ENCODE measurements at places on chromosomes 7 and 10.

GRCh38 chr10:92405419-92405924, 114.5 kb downstream of the MARCHF5 start:
- no peak for DNase-seq

- DNase-seq = no peak
Observed at GRCh38 chr7:67913604-67914003, 917.0 kb downstream of the TYW1 start.

DNA sequence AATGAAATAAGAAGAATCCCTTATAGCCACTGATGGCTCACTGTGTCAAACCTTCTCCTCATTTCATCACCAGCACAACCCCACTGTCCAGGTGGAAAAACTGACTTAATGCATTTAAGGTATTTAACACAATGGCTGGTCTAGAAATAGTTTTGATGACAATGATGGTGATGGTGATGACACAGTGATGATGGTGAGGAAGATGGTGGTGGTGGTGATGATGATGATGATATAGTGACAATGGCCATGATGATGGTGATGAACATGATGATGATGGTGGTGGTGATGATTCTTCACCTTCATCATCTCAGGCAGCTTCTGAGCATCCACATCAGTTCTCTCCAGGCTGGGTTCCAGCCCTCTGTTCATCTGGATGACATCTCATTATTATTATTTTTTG, 186.6 kb downstream of the TCERG1L start:
- no peak for DNase-seq

GRCh38 chr7:7682861-7683260, 35.5 kb downstream of the RPA3 start:
- no peak for DNase-seq

- DNase-seq = peak; percentile 17
Observed at GRCh38 chr7:153193144-153193595, 433.6 kb downstream of the ACTR3B start.

DNA sequence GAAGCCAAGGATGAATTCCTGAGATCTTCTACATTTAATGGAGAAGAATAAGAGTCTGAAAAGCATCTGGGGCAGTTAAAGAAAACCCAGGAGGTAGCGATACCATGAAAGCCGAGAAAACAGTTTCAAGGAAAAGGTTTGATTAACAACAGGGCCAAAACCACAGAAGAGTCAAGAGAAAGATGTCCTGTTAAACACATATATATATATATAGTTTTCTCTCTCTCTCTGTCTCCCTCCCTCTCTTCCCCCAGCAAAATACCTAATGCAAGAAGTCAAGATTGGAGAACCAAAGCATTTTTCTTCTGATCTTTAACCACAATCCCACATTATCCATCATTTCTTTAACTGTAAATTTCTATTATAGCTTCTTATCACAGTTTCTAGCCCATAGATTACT, 261.4 kb downstream of the SNX13 start:
- DNase-seq = no peak

DNA sequence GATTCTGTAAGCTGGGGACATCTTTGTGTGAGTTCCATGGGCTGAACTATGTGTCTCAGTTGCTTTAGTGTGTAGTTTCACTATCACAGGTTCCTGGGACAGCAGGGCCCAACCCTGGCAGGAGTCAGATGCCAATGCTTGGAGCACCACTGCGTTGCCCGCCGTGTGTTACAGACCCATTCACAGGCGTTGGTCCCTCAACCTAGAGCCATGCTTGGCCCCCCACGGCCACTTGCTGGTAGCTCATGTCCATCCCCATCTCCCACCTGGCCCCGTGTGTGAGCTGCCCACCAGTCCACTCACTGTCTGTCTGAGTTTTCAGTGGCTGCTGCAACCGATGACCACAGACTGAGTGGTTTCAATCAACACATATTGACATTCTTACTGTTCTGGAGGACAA, 546.9 kb downstream of the TCERG1L start:
- no peak for DNase-seq

GRCh38 chr7:23486002-23486773, 15.9 kb upstream of the IGF2BP3 start:
- no peak for DNase-seq

- DNase-seq = no peak
Observed at GRCh38 chr7:10998996-10999757, 25.5 kb downstream of the PHF14 start.

- DNase-seq = no peak
Observed at GRCh38 chr10:24114556-24114955, 94.4 kb upstream of the KIAA1217 start.

DNA sequence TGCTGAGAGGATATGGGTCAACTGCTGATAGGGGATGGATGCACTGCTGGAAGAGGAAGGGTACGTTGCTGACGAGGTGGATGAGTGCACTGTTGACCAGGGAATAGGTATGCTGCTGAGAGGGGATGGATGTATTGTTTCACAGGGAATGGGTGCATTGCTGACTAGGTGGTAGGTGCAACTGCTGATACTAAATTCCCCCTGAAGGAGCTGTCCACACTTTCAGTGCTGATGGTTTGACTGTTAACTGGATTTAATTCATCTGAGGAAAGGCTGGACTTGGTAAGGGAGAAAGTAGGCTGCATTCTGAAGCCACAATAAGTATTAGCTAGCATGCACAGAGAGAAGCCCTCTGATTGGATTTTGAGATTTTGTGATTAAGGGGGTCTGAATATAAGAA, 1196.8 kb upstream of the PHF14 start:
- DNase-seq = no peak

- DNase-seq = no peak
Observed at GRCh38 chr10:116207690-116208089, 65.3 kb downstream of the GFRA1 start.

GRCh38 chr10:18450298-18450697, 201.1 kb downstream of the NSUN6 start:
- DNase-seq = no peak

DNA sequence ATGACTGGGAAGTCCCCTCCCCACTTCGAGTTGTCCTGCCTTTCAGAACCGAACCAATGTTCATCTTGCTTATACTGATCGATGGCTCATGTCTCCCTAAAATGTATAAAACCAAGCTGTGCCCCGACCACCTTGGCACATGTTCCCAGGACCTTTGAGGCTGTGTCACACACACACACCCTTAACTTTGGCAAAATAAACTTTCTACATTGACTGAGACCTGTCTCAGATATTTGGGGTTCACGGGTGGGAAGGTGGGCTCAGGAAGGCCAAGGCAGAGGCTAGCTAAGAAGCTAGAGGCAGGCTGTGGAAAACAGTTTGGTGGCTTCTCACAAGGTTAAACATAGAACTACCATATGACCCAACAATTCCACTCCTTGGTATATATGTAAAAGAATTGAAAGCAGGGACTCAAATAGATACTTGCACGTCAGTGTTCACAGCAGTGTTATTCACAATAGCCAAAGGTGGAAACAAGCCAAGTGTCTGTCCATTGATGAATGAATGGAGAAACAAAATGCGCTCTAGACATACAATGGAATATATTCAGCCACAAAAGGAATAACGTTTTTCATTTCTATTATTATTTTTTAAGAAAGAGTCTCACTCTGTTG, 15.4 kb downstream of the PRF1 start:
- DNase-seq = no peak

- DNase-seq = peak; percentile 65
Observed at GRCh38 chr10:117167789-117168674, 29.3 kb upstream of the KCNK18 start.

- DNase-seq = no peak
Observed at GRCh38 chr7:140902303-140902953, 22.3 kb downstream of the BRAF start.

GRCh38 chr7:139043823-139044812, 8.3 kb upstream of the ZC3HAV1L start:
- peak; percentile 76 for DNase-seq

- no peak for DNase-seq
Observed at GRCh38 chr10:129520440-129521080, 53.5 kb downstream of the MGMT start.
